ENCODE measurements at places on chromosomes 12 and 14. TPM values are rescaled to one million over a fixed set of nuclear protein-coding genes. Genes with fewer than 3 reads are reported as not detected.

- DNase-seq = no peak
These were observed 30.5 kb upstream of the DDHD1 start for GRCh38 chr14:53183611-53184010.

- DNase-seq = no peak
These were observed 234.8 kb downstream of the DUSP6 start for GRCh38 chr12:89117448-89118034.

DNA sequence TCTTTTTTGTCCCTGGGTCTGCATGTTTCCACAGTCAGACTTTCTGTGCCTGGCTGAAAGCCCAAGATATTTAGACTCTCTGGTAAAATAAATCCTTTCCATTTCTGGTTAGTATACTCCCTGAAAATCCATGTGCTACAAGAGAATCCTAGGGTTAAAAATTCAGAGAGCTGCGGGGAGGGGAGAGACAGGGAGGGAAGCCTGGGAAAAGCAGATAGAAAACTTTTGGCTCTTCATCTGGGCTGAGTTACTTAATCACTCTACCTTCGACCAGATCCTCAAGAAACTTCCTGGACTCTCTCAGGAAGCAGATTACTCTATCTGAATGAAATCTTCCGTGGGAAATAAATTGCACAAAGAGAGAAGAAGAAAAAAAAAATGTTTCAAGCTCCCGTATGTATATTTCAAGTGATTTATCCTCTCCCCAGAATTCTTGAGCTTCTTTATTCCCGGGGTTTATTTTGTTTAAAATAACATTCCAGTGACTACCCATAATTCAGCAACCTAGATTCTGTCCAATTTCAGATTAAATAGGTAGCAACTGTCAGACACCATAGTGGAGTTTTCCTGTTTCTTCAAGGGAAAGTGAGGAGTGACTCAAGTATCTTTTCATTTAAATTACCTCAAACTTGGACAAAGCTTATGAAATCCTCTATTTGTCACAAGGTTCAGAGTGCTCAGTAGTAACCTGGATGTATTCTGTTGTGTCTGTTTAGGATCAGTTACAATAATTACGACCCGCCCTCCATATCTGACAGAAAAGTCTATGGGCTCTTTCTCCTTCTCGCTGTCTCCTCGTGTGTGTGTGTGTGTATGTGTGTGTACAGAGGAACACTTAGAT lies 163.7 kb downstream of the MYRFL start:
- DNase-seq = no peak

DNA sequence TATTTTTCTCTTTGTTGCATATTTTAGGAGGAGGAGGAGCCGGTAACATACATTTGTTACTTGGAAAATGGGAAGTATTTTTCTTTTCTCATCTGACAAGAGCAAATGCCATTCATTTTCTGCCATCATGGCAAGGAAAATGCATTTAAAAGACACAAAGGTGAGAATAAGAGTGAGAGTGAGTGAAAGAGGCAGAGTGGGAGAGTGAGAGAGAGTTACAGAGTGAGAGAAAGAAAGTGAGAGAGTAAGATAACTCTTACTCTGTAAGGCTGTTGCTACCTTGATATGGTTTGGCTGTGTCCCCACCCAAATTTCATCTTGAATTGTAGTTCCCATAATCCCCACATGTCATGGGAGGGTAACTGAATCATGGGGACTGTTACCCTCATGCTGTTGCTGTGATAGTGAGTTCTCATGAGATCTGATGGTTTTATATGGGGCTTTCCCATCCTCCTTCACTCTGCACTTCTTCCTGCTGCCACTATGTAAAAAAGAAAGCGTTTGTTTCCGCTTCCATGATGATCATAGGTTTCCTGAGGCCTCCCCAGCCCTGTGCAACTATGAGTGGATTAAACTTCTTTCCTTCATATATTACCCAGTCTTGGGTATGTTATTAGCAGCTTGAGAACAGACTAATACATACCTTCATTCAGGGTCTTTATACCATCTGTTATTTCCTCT lies 64.2 kb downstream of the ASCL1 start:
- DNase-seq = no peak

- DNase-seq = no peak
These were observed 886 bp upstream of the PRICKLE1 start for GRCh38 chr12:42590330-42590934.

GRCh38 chr12:42385326-42385841 lies 59.4 kb downstream of the PPHLN1 start:
- no peak for DNase-seq

DNA sequence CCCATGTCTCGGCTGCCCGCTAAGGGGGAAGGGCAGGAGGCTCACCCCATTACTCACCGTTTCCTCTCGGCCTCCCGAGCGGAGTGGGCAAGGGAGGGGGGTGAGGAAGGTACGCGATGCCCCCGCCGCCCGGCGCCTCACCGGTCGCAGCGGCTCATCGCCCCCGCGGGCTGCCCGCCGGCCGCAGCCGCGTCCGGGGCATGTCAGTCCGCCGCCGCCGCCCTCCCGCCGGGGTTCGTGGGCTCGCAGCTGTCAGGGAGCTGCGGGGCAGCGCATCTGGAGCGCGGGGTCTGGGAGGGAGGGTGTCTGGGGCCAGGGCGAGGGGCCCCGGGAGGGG lies 461 bp downstream of the SLC8A3 start:
- DNase-seq = no peak

GRCh38 chr12:121715862-121716435 lies 3.4 kb downstream of the TMEM120B start:
- no peak for DNase-seq

DNA sequence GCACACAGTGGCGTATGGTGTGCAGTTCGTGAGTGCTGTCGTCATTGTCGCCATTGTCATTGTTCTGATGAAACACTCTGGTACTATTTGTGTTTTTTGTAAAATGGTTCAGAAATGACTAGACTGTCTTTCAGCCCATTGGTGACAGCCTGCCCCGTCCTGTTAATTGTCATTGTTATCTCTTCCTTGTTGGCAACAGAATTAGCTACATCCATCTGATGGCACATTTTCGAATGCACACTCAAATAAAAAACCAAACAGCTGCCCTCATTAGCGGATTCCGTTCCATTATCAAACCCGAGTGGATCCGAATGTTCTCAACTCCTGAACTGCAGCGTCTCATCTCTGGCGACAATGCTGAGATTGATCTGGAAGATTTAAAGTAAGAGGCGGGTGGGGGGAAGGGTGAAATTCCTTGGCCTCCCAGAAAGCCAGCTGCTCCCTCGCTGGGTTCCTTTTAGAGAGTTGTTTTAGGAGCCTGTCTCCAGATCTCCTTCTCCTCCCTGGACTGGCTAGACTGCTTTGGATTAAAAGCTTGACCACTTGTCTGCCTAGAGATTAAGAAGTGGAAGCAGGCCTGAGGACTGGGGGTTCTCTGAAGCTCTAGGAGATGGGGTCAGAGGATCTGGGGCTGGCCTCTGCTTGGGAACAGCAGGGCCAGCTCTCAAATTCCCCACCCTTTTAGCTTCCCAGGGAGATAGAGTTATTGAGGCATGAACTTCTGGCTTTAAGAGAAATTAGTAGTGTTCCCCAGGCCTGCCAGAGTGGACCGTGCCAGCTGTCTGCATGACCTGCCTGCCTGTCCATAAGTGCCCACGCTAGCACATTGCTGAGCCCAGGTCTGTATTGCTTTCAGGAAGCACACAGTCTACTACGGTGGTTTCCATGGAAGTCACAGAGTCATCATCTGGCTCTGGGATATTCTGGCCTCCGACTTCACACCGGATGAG lies 43.3 kb downstream of the MMAB start:
- DNase-seq = no peak

DNA sequence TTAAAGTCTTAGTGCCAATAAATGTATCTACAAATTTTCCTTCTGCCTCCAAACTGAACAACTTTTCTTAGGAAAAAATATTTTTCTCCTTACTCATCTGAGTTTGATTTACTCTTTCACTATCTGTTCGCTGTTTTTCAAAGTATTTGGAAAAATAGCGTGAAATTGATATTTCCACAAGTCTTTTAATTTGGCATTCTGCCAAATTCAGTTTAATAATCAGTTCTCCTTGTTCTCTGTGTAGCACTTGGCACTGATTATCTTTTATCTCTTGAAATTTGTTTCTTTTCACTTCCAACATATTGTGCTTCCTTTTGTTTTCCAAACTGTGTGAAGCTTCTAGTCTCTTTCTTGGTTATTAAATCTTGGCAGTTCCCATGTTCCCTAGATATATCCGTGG lies 559.8 kb downstream of the RPL10L start:
- no peak for DNase-seq

The CIROP gene
- 0.40 TPM for total RNA-seq

GRCh38 chr12:131896080-131896810 lies 1.8 kb downstream of the ULK1 start:
- peak; percentile 86 for DNase-seq

The LALBA gene
- not detected for total RNA-seq

The ACRBP gene
- total RNA-seq = 3.9 TPM

- no peak for DNase-seq
These were observed 59.1 kb upstream of the GNPNAT1 start for GRCh38 chr14:52850451-52850909.

DNA sequence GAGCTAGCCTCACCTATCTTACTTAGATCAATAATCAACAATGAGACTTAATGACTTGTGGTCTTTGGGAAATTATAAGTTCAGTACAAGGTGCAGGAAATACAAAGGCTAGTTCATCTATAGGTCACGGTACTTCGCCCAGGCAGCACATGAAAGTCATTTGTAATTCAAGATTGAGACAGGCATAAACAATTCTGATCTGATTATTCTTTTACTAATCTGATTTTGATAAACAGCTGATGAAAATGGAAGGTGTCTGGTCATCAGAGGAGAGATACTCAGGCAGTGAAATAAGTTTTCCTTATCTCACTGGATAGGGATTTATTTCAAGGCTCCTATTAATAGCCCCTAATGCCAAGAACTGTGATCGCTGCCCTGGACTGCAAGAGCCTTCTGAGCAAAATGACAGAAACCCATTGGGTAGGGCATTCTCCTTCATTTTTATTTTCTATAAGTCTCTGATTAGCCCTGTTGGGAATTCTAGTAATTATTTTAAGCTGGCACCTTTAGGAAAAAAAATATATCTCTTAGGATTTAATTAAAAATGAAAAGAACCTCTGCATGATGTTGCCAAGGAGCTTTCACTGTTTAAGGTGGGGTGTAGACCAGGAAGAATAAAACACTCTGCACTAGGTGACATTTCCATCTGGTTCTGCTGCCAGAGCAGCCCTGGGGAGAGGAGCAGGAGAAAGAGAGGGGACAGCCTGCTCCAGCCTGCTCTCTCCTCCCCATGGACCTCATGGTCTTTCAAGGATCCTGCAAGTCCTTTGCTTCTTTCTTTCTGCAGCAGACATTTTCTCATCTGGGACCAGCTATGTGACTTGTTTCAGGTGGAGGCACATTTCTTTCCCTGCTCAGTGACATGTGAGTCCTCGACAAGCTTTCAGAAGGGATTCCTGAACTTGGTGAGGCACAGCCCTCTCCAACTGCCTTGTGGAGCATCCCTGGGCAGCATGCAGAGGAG lies 44.8 kb downstream of the SSPN start:
- no peak for DNase-seq

DNA sequence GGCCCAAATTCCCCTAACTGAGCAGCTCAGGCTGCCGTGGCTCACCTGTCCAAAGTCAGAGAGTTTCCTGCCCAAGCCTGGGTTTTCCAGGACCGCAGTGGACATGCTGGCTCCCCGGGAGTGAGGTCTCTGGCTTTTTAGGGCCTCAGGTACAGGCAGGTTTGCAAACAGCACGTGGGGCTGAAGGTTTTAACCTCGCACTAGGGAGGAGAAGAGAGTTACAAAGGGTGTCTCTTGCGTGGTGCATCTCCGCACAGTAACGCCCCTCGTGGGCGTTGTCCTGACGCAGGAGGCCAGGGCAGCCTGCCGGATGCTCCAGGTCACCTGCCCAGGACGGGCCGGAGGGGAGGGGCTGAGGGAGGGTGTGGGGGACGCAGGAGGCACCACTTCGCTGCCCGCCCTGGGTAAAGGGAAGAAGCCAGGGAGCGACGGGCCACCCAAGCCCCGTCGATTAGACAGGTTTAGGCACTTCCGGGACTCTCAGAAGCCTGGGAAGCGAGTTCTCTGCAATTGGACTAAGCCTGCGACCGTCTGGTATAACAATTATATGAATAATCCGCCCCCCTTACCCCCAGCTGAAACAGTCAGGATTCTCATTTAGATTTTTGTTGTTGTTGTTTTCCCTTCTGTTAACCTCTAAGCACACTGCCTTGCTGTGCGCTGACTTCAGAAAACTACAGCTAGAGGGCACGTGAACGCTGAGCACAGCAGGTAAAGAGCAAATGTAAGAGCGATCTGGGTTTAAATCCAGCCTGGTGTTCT lies at the start of gene PAH:
Gene PAH (minus strand): TSS at position 219 of the 762 bp plus-strand sequence. CDS start 114 bp downstream, at position 105.
- no peak for DNase-seq

The PLEK2 gene
- not detected for total RNA-seq

GRCh38 chr12:91618281-91618680 lies 435.7 kb upstream of the DCN start:
- no peak for DNase-seq

The OR8S1 gene
- total RNA-seq = not detected

DNA sequence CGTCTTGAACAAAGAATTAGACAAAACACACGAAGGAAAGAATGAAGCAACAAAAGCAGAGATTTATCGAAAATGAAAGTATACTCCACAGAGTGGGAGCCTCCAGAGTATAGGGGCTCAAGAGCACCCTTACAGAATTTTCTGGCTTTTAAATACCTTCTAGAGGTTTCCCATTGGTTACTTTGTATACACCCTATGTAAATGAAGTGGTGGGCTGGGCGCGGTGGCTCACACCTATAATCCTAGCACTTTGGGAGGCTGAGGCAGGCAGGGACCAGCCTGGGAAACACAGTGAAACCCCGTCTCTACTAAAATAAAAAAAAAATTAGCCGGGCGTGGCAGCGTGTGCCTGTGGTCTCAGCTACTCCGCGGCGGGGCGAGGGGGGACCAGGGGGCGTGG lies 13.1 kb upstream of the DNM1L start:
- DNase-seq = no peak

GRCh38 chr12:51391283-51392123 lies at the start of gene GALNT6:
Gene GALNT6, minus strand, starts transcription at chr12:51391406. Its CDS starts 11,625 bp downstream, at chr12:51379781.
- no peak for DNase-seq

DNA sequence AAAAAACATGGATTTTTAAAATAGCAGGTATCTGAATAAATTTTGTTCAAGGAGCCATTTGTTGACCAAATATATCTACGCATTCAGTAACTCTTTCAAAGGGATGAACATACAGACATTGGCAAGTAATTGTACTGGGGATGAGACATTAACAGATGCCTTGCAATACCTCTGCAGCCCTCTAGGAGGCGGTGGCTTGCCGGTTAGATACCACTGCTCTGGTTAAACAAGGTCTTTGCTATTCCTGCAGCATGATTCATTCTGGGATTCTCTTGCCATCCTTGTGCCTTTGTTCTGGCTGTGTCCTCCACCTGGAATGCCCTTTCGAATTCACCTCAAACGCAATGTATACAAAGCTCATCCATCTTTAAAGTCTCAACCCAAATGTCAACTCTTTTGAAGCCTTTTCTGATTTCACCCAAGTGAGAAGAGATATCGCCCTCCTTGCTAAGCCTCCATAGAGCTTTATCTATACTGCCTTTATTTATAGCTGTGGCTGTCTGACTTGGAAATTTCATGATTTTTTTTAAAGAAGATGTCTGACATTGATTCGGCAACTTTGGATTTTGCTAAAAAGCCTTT lies 131.0 kb upstream of the SRRM4 start:
- DNase-seq = no peak
